Stimulated activated CD8-positive, alpha-beta memory T cell treated with anti-CD3 and anti-CD28 coated beads, Interleukin-2, amount 100 ng/mL, for 1 hour (primary cell): ENCODE measurements at places on chromosomes 6 and 20.

DNA sequence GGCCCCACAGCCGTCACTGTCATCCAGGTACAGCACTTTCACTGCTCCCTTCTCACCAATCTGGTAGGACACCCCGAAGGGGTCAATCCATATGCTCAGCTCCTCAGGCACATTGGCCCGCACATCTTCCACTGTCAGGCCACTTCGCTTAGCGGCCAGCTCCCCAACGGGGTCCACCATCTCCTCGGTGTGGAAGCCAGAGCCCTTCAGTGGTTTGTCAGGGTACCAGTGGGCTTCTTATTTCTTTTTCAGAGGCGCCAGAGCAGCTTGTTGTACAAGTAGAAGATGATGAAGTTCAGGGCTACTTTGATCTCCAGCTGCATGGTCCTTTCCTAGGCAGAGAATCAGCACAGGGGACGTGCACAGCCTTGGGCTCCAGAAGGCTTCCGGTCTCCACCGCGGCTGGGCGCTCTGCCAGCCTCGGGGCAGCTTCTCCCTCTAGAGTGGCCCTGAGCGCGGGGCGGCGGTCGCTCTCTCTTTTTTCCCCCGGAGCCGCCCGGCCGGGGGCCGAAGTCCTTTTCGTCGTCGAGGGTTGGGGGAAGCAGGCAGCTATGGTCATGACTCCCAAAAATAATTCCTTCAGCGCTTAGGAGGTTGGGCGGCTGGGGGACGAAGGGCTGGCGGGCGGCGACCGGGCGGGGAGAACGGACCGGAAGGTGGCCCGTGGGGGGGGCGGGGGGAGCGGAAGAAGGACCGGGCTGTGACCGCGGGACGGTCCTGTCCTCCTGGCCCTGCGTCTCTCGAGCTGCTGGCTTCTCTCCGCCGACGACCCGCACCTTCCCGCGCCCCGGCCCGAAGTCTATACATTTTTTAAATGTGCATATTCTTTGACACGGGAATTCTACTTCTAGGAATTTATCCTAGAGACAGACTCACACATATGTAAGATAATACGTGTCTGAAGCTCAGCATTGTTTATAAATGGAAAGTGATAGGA lies 6.5 kb upstream of the ZSCAN9 start:
- no peak for DNase-seq

DNA sequence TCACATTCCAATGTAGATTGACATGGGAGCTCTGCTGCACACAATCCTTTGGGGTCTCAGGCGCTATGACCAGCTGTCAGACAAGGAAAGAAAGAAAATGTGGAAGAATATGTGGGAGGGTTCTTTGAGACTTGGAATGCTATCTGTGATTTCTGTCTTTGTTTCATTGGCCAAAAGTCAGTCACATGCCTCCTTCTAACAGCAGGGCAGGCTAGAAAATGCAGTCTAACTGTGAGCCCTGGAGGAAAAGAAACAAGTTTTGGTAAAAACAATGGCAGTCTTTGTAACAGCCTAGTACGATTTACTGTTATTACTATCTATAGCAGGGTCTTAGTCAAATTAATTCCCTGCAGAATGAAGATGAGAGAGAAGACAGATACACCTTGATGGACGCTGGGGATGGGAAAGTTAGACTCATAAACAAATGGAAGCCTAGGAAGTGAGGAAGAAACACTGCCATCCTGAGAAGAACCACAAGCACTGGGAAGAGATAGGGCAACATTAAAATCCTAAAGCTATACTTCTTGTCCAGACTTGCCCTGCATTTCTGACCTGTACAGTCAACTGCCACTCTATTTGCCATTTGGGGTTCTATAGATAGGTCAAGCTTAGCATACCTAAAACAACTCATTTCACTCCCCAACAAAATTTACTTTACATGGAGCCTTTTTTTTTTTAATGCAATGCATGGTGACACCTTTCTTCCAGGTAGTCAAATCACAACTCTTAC lies 833.0 kb downstream of the KIF16B start:
- no peak for DNase-seq

GRCh38 chr20:43744966-43745730 lies 18.3 kb upstream of the GTSF1L start:
- no peak for DNase-seq

GRCh38 chr6:107666084-107666980 lies 157.8 kb downstream of the SCML4 start:
- no peak for DNase-seq

GRCh38 chr6:33082702-33083101 lies 6.9 kb downstream of the HLA-DPB1 start:
- DNase-seq = no peak

- DNase-seq = no peak
Observed at GRCh38 chr20:4674672-4675071, 47.0 kb upstream of the PRND start.

DNA sequence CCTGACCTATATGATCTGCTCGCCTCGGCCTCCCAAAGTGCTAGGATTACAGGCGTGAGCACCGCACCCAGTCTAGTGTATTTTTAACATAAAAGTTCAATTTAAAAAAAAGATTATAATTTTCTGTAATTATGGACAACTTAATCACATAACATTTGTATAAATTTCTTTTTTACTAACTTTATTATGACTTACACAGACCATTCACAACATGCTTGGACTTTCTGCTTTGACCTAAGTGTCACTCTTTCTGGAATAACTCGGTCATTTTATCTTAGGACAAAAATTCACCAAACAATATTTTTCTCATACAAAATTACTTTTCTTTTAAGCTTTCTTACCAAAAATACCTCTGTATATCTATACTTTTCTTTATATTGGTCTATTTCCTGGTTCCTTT lies 15.4 kb upstream of the IL22RA2 start:
- DNase-seq = no peak

DNA sequence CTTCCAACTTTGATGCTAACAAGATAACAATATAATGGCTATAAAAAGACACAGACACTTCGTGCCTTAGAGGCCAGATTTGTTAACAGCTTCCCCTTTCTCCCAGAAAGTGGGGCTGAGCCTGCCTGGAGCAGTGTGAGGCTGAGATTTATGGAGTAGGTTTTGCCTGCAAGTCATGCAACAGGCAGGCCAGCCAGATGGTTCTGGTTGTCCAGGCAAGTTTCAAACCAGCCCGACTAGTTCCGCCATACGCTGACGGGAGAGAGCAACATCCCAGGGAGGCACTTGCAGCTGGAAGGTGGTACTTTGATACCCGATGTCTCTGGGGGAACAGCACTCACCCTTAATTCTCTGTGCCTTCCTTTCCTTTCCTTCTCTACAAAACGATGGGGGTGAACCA lies 81.3 kb upstream of the NAA20 start:
- DNase-seq = no peak

GRCh38 chr6:8335896-8336295 lies 99.4 kb downstream of the SLC35B3 start:
- no peak for DNase-seq

DNA sequence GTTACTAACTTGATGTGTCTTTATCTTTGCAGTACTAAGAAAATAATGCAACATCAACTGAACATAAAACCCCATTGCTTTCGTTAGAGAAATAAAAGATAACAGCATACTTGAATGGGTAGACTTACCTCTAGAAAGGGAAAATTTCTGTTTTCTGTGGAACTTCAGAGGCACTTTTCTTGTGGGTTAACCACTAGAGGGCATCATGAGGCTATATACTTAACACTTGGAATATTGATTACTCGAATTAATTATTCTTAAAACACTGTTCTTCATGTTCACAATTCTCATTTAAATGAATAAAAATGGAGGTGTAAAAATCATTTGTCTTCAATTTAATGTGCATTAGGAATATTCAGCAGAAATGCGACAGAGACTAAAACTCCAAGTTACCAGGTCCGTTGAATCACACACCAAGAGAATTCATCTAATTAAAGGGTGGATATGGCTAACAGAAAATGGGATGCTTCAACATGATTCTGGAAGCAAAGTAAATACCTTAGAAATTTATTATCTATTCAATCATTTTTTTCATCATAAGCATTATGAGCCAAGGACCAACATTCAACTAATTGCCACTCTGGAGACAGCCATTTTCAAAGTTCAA lies 330.8 kb upstream of the PREP start:
- DNase-seq = no peak

DNA sequence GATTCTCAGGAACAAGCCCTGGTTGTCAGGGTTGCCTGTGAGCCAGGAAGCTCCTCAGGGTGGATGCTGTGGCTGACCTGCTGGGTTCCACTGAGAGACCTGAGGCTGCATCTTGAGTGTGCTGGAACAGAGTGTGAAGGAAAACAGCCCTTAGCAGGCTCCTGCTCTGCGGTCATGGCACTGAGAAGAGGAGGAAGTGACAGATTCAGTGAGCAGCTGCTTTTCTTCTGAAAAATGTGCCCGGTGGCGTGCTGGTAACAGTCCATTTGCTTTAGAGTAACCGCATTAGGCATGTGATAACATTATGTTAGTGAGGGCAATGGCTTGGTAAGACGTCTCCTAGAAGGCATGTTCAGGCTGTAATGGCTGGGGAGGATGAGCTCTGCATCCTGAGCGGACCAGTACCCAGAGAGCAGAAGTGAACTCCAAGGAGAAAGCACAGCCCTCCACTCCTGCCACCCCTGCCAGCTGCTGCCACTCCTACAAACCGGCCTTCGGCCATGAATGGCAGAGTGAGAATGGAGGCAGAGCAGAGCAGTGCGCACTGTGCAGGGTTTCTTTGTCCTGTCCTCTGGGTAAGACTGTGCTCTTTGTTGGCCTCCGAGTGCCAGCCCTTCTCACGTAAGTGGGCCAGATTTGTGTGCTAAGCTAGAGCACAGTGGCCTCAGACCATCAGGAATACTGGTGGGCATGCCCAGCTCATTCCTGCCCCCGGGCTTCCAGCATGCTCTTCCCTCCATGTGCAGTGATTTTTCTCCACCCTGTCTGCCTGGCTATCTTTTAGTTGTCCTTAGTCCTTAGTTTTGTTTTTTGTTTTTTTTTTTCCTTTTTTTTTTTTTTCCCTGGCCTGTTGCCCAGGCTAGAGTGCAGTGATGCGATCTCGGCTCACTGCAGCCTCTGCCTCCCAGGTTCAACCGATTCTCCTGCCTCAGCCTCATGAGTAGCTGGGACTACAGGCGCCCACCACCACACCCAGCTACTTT lies 98.1 kb upstream of the VSTM2L start:
- DNase-seq = no peak

- DNase-seq = no peak
Observed at GRCh38 chr20:39799366-39799965, 837.3 kb downstream of the DHX35 start.

- no peak for DNase-seq
Observed at GRCh38 chr6:7232351-7232750, 80.6 kb downstream of the SSR1 start.

- no peak for DNase-seq
Observed at GRCh38 chr6:124676033-124676432, 286.2 kb upstream of the RNF217 start.

- peak; percentile 81 for DNase-seq
Observed at GRCh38 chr6:144063744-144064401, 31.5 kb downstream of the SF3B5 start.

DNA sequence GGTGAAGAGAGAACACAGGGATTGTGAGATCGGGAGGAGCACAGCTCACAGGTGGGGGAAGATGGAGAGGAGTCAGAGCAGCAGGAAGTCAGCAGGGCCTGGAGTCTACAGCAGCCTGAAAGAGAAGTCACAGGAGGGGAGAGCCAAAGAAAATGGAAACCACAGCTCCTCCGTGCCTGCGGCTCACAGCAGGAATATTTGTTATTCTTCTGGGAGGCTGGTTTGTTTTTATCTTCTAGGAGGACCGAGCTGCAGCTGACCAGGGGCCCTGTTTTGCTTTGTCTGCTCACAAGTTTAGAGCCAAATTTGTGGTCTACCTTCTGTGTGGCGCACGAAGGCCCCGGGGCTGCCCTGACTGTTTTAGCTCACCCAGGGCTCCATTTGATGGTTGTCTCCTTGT lies 81.8 kb downstream of the CLIC5 start:
- DNase-seq = no peak

- no peak for DNase-seq
Observed at GRCh38 chr6:13378669-13379590, 50.6 kb upstream of the TBC1D7 start.

DNA sequence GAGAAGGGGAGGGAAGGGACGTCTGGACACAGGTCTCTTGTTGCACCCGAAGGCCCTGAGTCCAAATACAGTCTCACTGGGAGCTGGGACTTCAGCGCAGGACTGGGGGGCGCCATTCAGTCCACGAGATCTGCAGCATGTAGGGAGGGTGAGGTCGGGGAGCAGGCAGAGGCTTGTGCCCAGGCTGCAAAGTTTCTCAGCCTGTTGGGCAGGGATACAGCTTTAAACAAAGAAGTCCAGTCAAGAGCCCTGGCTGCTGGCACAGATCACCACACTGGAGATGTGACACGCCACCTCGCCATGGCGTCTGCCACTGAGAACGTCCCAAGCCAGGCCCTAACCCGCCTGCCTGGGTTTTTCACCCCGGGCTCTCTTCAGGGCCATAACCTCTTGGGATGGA lies 256.6 kb downstream of the DLL1 start:
- DNase-seq = no peak

- DNase-seq = no peak
Observed at GRCh38 chr6:6661684-6662083, 73.2 kb downstream of the LY86 start.

GRCh38 chr6:113351173-113351834 lies 505.8 kb upstream of the MARCKS start:
- no peak for DNase-seq

DNA sequence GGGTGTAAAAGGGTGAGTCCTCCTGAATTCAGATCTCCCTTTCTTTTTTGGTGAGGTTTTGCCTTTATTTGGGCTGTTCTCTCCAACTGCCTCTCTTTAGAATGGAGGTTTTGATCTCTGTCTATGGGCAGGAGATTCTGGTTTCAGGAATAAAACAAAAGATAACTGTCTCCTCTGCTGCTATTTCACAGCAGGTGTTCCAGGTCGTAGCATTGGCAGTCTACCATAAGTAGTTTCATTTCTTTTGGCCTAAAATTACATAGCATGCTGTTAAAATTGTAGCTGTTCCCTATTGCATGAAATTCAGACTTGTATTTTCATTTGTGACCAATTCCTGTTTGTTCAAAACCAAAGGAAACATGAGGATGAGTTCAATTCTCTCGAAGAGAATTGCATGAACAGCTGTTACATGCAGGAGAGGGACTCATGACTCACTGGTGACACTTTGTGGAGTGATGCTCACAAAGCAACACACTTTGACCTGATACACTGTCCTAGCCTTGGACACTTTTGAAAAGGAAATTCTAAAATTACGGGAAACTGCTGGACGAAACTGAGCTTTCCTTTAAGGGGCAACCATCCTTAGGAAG lies 76.8 kb upstream of the SIRPG start:
- DNase-seq = no peak

- DNase-seq = no peak
Observed at GRCh38 chr6:11412616-11413015, 124.9 kb upstream of the TMEM170B start.
